ENCODE measurements at places on chromosomes 13 and 19.

DNA sequence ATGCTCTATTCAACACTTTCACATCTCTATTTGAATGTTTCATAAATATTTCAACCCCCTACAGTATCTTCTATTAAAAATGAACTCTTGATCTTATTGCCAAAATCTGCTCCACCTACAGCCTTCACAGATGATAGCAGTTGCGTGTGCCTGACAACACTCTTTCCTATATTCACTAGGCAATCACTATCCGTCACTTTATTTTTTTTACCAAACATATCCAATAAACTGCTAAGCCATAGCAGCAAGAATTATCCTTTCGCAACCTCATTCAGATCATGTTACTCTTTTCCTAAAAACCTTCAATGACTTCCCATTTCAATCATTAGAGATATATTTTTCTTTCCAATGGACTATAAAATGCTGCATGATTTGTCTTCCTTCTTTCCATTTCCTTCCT is 629.8 kb upstream of the PCDH9 start:
- DNase-seq: no peak

DNA sequence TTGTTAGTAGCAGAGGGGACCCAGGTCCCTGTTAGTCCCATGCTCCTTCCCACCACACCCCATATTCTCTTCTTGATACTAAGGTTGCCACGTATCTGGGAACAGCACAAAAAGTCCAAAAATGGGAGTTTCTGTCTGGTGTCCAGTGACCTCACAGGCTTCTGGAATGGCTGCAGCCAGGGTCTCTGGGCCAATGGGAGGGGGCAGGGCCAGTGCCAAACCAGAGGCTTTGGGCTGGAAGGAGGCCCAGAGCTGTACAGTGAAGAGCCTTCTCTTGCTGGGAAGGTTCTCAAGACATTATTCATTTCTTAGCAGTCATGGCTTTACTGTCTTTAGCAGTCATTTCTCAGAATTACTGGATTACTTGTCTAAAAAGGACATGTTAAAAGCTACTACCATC is 119.2 kb downstream of the FRY start:
- DNase-seq: no peak

- DNase-seq: no peak
These were observed 9.2 kb upstream of the ALOX5AP start for GRCh38 chr13:30726192-30726591.

- no peak for DNase-seq
These were observed 46.4 kb upstream of the FAM216B start for GRCh38 chr13:42735010-42735409.

GRCh38 chr13:35549481-35549880 is 73.0 kb upstream of the MAB21L1 start:
- no peak for DNase-seq

GRCh38 chr13:75369981-75370380 is 112.0 kb downstream of the TBC1D4 start:
- DNase-seq: no peak

DNA sequence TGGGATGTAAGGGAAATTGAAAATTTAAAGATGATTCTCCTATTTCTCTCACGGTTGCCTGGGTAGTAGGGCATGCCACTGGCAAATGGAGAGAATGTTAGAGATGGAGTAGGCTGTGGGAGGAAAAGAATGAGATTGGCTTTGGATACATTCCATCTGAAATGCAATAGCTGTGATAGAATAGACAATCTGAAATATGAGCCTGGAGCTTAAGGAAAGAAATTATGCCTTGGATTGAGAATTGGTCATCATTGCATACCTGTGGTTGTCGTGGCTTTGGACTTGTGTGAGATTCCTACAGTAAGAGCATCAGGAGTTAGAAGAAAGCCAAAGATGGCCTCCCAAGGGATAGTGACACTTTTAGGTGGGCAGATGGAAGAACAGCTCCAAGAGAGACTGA is 305.1 kb upstream of the SLC10A2 start:
- DNase-seq: no peak

DNA sequence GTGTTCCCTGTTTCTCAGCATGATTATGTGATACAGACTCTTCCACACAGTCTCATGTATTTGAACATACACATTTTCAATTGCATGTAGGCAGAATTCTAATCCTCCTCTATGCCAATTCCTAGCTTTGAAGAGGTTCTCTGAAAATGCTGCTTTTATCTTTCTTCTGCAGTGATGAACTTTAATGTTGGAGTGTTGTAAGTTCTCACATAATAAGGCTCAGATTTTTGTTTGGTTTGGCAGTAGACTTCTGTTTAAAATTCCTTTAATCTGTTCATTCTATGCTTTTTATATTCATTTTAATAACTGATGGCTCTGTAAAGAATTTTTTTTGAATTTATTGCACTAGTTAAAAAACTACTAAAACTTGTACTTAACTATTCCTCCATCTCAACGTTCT is 225.8 kb downstream of the GGACT start:
- DNase-seq: no peak

DNA sequence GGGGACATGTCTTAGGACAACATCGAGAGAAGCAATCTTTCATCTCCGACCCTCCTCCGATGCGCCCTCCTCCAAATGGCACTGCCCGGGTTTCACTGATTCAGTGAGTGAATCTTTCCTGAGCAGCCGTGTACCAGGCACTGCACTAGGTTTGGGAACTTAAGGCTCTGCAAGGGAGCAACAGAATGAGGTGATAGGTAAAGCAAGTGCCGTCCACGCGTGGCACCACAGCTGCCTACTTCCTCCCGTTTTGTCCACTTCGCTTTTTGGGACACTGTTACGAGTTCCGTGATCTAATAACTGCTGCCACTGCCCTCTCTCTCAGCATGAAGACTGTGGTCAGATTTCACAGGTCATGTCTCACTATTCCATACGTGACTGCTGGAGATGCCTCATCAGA is 131.0 kb downstream of the TEX29 start:
- no peak for DNase-seq

- peak; percentile 60 for DNase-seq
These were observed 19.2 kb downstream of the RCN3 start for GRCh38 chr19:49546825-49547565.

- no peak for DNase-seq
These were observed 12.1 kb upstream of the FKRP start for GRCh38 chr19:46733690-46734292.

DNA sequence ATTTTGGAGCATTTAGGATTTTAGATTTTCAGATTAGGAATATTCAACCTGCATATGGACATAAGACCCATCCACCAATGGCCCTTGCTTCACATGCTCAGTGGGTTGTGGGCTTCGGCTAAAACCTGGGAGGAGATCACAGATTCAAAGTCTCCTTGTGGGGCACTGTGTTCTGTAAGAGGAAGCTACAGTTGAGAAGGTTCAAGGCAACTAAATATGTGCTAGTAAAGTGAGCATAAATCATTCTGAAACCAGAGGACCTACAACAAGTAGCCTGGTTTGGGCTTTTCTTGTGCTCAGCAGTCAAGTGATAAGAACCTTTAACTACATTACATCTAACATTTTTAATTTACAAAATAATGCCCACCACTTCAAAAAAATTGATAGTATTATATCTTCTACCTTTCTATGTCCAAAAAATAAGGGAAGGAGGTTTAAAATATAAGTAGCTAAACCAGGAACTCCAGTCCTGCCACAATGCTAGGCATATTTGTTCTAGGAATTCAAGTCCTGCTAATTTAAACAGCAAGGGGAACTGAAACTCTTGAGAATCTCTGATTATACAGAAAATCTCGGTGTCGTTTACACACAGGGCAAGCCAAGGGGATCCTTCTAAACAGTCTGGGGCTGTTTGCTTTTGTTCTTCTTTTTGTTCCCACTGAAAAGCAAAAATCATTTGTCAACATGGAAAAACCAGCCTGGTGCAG is 36.6 kb downstream of the FOXO1 start:
- DNase-seq: no peak

- no peak for DNase-seq
These were observed 23.8 kb downstream of the DEDD2 start for GRCh38 chr19:42193706-42194105.

Data from CD4-positive, alpha-beta T cell treated with Interleukin-15 for 1 hour (primary cell).